A549 treated with CORT108297 at 1 μM for 4 hours (cell line): ENCODE measurements at places on chromosomes 13 and 19. TPM values are rescaled to one million over a fixed set of nuclear protein-coding genes. Genes with fewer than 3 reads are reported as not detected.

PGPEP1 gene
- total RNA-seq, result 2.1 to 3.4 TPM (median 3.0 TPM) in 5 replicates

BRCA2 gene
- 3.0 to 6.8 TPM (median 3.7 TPM) in 5 replicates for total RNA-seq

F10 gene
- not detected in 5 replicates for total RNA-seq

TNNI3 gene
- 6.1 to 9.2 TPM (median 8.0 TPM) in 5 replicates for total RNA-seq

GGACT gene
- total RNA-seq, result 3.9 to 4.7 TPM (median 4.3 TPM) in 5 replicates

JSRP1 gene
- 0.41 to 0.78 TPM (median 0.51 TPM) in 5 replicates for total RNA-seq

TUBA3C gene
- total RNA-seq, result not detected in 5 replicates

OR7C1 gene
- total RNA-seq, result not detected in 5 replicates

RAB20 gene
- total RNA-seq, result 1.2 to 1.7 TPM (median 1.4 TPM) in 5 replicates

IL4I1 gene
- total RNA-seq, result 0.61 to 1.2 TPM (median 0.96 TPM) in 5 replicates

ZNF554 gene
- 0.59 to 1.4 TPM (median 1.2 TPM) in 5 replicates for total RNA-seq

TMEM86B gene
- 2.7 to 6.4 TPM (median 5.2 TPM) in 5 replicates for total RNA-seq

NLRP11 gene
- total RNA-seq, result 0.05 to 0.08 TPM (median 0.06 TPM) in 4 of 5 replicates, not detected in the other

ETHE1 gene
- 42.2 to 55.9 TPM (median 53.7 TPM) in 5 replicates for total RNA-seq

DCT gene
- not detected in 5 replicates for total RNA-seq

VAV1 gene
- 6.3 to 8.9 TPM (median 6.8 TPM) in 5 replicates for total RNA-seq

CASP14 gene
- total RNA-seq, result not detected in 5 replicates

CD79A gene
- total RNA-seq, result 0.47 to 1.3 TPM (median 1.0 TPM) in 5 replicates

KLK15 gene
- not detected in 5 replicates for total RNA-seq

DLL3 gene
- total RNA-seq, result 6.8 to 11.9 TPM (median 11.2 TPM) in 5 replicates

SPTBN4 gene
- total RNA-seq, result 0.67 to 1.1 TPM (median 0.69 TPM) in 5 replicates

PROZ gene
- not detected in 5 replicates for total RNA-seq

CRX gene
- total RNA-seq, result not detected in 5 replicates

ELAVL1 gene
- total RNA-seq, result 61.7 to 69.8 TPM (median 66.7 TPM) in 5 replicates

APOE gene
- 11.9 to 23.5 TPM (median 16.2 TPM) in 5 replicates for total RNA-seq

TNFRSF19 gene
- total RNA-seq, result 2.8 to 3.6 TPM (median 3.2 TPM) in 5 replicates

MISP gene
- total RNA-seq, result 76.4 to 104 TPM (median 97.4 TPM) in 5 replicates

NXNL1 gene
- total RNA-seq, result not detected in 5 replicates

DLEU7 gene
- not detected in 5 replicates for total RNA-seq

CACNG6 gene
- 8.5 to 13.8 TPM (median 13.2 TPM) in 5 replicates for total RNA-seq

TMPRSS9 gene
- 0.03 to 0.19 TPM (median 0.08 TPM) in 3 of 5 replicates, not detected in the others for total RNA-seq

GAPDHS gene
- total RNA-seq, result not detected in 5 replicates

ZNF765 gene
- total RNA-seq, result 3.5 to 5.1 TPM (median 3.7 TPM) in 5 replicates

FBXL3 gene
- 14.6 to 18.1 TPM (median 15.6 TPM) in 5 replicates for total RNA-seq

EID2B gene
- 8.4 to 10.2 TPM (median 8.7 TPM) in 5 replicates for total RNA-seq

CLC gene
- total RNA-seq, result not detected in 5 replicates

PDE4A gene
- 3.8 to 5.4 TPM (median 4.9 TPM) in 5 replicates for total RNA-seq

THSD1 gene
- 8.8 to 9.7 TPM (median 9.2 TPM) in 5 replicates for total RNA-seq

DMWD gene
- total RNA-seq, result 22.5 to 40.0 TPM (median 39.5 TPM) in 5 replicates

KIR2DL3 gene
- not detected in 5 replicates for total RNA-seq

ZNF681 gene
- total RNA-seq, result not detected in 5 replicates

TRIM28 gene
- total RNA-seq, result 665 to 788 TPM (median 684 TPM) in 5 replicates

ICAM4 gene
- total RNA-seq, result 0.12 to 0.25 TPM (median 0.14 TPM) in 3 of 5 replicates, not detected in the others

PRKCSH gene
- total RNA-seq, result 255 to 281 TPM (median 265 TPM) in 5 replicates

C19orf53 gene
- total RNA-seq, result 129 to 218 TPM (median 210 TPM) in 5 replicates

DPF1 gene
- 3.6 to 4.8 TPM (median 4.3 TPM) in 5 replicates for total RNA-seq

CDX2 gene
- total RNA-seq, result 0.70 to 1.4 TPM (median 1.1 TPM) in 5 replicates

KLHL1 gene
- not detected in 5 replicates for total RNA-seq
